Memory B cell (primary cell): ENCODE measurements at places on chromosomes 3 and 15.

- DNase-seq = no peak
Observed at GRCh38 chr3:141360888-141361598, 7.3 kb upstream of the ZBTB38 start.

GRCh38 chr3:156016902-156017301 is 103.5 kb upstream of the KCNAB1 start:
- no peak for DNase-seq

DNA sequence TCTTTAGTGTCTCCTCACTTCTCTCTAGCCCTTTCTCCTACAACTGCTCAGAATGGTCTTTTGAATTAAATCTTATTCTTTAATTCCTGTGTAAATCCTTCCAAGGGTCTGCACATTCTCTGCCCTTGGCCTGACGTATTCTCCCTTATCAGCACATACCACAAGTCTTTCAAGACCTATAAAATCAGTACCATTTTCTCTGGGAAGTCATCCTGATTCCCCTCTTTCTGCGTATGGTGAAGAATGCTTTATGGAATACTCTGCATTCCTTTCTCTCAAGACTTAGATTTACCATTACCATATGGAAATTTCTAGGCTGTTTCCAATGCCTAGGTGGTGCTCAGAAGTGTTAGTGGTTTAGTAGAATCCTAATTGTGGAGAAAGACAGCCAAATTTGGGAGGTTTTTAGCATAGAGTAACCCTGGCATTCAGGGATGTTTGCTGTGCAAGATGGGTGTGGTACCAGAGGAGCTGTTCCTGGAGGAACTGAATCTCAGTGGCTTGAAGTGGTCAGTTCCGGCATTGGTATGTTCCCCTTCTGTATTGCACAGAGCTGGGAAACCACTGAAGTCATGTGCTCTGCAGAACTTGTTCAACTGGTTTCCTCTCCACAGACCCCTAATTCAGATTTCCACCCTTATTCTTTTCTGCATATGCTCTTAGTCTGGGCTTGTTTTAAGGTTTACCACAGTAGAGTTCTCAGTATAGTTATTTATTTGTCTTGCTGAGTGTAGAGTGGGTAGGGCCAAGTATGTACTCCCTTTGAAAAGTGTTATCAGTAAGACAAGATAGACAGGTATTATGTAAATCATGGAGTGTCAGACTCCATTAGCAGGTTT is 24.5 kb downstream of the IQGAP1 start:
- DNase-seq = no peak

DNA sequence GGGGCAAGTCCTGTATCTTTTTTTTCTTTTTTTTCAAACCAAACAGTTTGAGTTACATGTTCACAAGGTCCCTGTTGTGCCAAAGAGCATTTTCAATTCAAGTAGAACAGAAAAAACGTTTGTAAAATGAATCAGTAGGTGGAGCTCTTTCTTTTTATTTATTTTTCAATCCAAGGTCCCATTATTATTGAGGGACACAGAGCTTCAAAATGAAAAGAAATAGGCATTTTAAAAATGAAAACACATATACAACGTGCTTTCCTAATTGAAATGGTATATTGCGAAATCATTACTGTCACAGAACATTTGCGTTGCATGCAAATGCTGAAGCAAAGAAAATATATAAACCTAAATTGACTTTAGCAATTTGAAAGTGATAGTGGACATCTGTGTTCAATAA is 711.0 kb downstream of the MECOM start:
- no peak for DNase-seq

GRCh38 chr3:31172336-31172735 is 277.9 kb upstream of the GADL1 start:
- no peak for DNase-seq

DNA sequence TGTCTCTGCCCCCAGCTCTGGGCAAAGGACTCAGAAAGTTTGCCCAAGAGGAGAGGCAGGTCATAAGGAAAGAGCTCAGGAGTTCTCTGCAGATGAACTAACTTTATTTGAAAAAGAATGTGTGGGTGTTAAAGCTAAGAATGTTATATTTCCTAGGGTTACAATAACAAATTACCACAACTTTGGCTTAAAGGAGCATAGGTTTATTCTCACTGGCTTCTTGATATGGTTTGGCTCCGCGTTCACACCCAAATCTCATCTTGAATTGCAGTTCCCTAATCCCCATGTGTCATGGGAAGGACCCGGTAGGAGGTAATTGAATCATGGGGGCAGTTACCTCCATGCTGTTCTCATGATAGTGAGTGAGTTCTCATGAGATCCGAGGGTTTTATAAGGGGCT is 383.7 kb upstream of the CFAP20DC start:
- DNase-seq = no peak

DNA sequence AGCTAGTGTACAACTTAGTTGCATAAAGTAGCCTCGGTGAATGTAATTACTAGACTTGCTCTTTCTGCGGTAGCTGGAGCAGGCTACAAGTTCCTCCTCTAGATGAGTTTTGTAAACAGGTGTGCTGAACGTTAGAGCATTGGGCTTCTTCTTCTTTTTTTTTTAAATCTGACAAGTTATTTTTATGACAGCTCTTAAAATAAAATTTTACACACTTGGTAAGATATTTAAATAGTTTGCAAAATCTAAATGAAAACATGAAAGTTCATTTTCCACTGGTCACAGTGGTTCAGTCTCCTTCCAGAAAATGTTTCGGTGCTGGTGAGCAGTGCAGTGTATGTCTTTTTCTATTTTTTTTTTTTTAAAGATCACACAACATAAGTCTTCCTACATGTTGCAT is 3.0 kb downstream of the CCR9 start:
- DNase-seq = no peak

DNA sequence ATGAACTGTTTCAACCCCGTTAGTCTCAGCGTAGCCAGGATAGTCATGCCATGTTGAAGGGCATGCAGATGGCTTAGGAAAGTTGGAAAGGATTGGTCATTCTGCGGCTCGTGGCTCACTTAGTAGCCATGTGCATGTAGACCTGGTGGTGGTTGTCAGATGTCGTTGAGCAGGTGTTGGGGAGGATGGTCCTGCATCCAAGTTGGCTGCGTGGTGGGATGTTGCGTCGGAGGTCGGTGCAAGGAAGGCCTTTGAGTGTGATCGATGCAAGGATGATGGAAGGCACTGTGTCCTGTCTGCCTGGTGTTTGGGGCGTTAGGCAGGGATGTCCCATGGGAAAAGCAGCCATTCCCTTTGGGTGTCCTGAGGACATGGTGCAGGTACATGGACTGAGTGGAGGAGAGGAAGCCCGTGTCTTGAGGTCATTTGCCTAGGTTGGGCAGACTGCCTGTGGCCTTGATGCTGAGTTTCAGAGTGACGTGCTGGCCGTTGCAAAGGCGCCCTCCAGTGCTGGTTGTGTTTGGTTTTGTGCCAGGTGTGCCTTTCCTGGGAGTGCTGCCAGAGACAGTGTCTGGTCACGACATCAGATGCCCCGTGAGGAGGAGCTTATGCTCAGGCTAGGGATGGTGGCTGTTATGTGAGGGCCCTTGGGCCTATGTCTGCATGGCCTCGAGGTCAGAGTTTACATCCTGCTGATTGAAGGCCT is 103.4 kb downstream of the SNRPN start:
- peak; percentile 4 for DNase-seq

- DNase-seq = no peak
Observed at GRCh38 chr3:37810848-37811247, 50.8 kb upstream of the CTDSPL start.

DNA sequence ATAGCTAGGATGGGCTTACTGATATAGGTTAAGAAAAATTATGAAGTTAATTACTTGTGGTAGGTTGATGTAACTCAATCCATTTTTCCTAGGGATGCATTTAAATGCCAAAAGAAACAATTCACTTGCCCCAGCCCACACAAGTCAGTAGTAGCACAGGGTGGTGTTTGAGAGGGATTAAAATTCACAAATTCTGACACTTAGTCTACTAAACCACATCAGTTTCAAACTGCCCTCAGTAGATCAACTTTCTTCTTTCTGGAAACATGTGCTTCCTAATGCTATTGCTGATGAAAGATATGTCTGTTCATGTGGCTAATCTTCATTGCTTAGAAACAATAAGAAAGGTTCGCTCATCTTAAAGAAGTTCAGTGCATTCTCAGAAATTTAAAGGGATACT is 160.6 kb downstream of the EPHA3 start:
- DNase-seq = no peak

- peak; percentile 20 for DNase-seq
Observed at GRCh38 chr3:32238453-32239306, at the start of gene CMTM8. Gene CMTM8, plus strand, starts transcription at chr3:32238680. Its CDS starts 293 bp downstream, at chr3:32238973.
